ENCODE measurements at places on chromosomes 7 and 10. TPM values are rescaled to one million over a fixed set of nuclear protein-coding genes. Genes with fewer than 3 reads are reported as not detected.

The NUPR2 gene
- not detected for total RNA-seq

The HSPA12A gene
- total RNA-seq, result 5.4 TPM

The VPS41 gene
- 79.0 TPM for total RNA-seq

- DNase-seq, result no peak
Measured at GRCh38 chr10:71683301-71683700, 36.3 kb downstream of the C10orf105 start.

DNA sequence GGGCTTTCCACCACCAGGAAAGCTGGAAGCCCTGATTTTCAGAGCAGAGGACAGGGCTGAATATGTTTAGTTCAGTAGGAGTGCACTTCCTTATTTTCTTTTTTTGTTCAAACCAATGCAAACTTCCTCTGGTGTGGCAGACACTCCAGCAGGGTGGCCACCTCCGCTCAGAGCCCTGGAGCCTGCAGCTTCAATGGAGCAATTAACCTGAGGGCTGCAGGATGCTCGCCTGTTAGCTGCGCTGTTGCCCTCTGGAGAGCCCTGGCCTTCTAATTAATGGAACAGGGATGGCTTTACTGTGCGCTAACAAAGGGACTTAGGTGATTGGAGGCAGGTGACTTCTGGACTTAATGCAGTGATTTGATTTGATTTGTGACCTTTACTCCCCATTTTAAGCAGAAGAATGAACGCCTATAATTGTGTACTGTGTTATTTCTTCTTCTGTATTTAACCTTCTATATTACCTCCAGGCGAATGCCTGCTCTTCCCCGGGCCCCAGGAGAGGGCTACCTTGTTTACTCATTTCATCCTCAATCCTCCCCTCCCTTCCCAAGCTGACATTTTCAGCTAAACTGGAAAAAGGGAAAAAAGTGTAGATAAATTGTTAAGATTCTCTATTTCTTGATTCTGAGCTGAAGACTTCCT lies 123.0 kb upstream of the CTBP2 start:
- DNase-seq, result no peak

DNA sequence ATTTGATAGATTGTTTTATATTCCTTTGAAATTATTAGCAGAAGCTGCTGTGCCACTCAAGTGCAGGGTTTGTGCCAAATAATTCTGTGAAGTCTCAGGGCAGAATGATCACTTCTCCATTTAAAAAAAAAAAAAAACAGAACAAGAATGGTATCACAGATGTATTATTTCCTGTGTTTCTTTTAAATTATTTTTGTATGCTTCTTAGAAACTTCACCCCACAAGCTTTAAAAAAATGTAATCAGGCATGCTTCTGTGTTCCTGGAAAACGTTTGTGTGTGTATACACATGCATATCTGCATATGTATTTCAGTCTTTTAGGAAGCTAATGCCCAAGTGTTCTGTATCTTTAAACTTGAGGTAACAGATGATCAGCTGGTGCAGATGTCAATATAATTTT lies 6.3 kb upstream of the CD36 start:
- no peak for DNase-seq

DNA sequence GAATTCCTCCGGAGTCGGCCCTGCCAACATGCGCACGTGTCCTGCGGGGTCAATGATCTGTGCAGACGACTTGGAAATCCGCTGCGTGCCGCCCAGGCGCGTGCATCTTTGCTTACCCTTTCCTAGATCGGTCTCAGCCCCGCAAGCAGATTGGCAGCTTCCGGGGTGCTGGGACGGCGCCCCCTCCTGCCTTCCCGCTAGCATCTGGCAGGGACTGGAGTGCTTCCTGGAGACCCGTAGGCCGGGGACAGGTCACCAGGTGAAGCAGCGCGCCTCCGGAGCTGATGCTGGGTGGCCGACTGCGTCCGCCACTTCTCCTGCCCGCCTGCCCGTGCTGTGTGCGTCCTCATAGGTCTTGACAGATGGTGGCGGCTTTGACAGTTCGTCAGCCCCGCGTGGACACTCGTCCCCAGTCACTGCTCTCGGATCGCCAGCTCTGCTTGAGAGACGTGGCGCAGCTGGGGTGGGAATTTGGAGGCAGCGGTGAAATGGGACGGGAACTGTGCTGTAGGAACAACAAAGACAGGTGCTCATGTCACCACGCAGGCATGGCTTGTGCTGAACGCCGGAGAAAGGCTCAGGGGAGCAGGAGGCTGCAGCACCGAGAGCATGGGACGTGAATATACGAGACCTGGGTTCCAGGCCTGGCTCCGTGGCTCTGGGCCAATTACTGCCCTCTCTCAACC lies 21.9 kb upstream of the KCNK18 start:
- DNase-seq, result peak; percentile 46

DNA sequence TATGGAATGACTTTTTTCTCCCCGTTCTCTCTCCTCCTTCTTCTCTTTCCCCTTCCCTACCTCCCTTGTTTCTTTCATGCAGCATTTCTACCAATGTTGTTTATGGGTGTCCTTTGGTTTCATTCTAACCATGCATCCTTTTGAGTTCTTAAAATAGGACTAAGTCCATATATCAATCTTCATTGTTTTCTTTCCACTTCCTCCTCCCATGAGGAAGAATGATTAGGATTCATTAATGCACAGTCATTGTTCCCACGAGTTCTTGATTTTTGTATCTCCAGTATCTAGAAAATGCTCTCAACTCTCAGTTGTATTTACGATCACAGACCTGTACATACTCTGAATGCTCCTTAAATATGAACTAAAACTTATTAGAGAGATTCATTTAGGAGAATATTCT lies 153.3 kb downstream of the LRRC4 start:
- no peak for DNase-seq

The NKX1-2 gene
- not detected for total RNA-seq

The NACAD gene
- 1.2 TPM for total RNA-seq

DNA sequence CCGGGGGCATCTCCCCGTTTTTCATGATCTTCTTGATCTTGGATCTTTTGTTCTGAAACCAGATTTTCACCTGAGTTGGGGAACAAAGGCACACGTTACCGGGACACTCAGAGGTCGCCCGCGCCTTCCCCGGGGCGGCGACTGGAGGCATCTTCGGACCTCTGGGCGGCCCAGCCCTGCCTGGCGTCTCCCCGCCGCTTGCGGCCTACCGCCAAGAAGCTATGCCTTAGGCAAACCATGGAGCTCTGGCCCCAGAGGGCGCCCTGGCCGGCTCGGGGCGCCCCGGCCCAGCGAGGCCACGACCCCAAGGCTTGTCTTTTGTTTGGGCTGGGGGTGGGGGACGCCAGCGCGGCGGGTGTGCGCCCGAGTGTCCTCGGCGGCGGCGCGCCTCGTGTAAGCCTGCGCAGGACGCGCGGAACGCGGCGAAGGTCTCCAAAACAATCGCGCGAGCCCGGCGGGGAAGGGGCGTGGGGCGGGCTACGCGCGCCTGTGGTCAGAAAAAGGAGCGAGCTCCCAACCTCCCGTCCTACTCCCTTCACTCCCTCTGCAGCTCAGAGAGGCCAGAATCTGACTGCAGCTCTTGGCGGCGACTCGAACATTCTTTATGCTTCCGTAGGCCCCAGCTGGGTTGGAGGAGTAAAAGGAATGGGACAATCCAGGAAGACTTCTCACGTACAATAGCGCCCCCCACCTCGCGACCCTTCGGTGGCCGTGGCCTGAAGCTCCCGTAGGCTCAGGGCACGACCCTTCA lies 3.5 kb downstream of the DLX5 start:
- DNase-seq, result no peak

GRCh38 chr7:102412548-102412947 lies 16.4 kb downstream of the PRKRIP1 start:
- DNase-seq, result peak; percentile 80

DNA sequence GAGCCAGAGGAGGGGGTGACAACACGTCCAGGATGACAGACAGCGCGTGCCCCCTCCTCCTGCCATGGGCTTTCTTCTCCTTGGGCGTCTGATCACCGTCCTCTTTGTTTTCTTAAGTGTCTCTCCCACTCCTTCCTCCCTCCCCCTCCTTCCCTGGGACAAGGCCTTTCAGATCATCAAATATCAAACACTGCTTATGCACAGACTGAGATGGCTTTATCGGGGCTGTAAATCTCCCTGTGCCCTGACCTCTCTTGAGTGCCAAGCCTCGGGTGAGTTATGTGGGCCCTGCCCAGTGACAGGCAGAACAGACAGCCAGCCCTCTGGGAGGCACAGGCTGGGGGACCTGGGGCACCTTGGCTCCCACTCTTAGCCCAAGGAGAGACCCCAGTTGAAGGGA lies 116.4 kb downstream of the C10orf105 start:
- no peak for DNase-seq

- no peak for DNase-seq
Measured at GRCh38 chr7:74178632-74179031, 4.5 kb downstream of the EIF4H start.

- no peak for DNase-seq
Measured at GRCh38 chr7:151071032-151071866, 9.4 kb downstream of the FASTK start.

GRCh38 chr10:51770709-51771108 lies 71.3 kb upstream of the CSTF2T start:
- DNase-seq, result no peak

GRCh38 chr10:1677307-1677939 lies 59.9 kb downstream of the ADARB2 start:
- no peak for DNase-seq

The HSPA14 gene
- total RNA-seq, result 23.7 TPM

DNA sequence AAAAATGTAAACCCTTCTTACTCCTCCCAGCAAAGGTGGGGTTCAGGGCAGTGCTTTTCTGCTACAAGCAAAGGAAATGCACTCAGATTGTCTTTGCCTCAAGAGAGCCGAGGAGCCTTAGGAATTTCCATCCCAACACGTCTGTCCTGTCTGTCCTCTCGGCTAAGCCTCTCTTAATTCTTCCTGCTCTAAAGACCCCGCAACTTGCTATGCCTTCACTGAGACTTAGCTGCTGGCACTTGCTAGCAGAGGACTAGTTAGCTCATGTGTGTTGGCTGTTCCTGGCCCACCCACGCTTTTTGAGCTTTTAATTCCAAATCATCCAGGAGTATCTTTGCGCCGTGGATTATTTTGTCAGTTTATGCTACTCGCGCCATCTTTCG lies 481 bp upstream of the NPM3 start:
- DNase-seq, result no peak

The PTER gene
- 3.1 TPM for total RNA-seq

DNA sequence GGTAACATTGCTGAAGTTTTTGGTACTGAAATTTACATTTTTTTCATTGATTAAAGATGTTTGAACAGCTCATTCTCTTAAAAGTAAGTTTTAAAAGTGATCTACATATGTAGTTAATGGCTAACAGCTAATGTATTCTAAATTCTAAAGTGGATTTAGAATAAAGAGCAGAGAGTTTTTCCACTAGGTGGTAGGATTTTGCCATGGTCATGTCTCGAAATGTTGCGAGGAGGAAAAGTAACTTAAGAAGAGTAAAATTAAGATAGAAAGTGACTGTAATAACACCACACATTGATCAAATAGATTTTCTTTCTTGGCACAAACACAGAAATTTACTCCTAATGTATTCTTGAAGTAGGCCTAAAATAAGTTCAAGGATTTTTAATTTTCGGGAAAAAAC lies 19.8 kb downstream of the LSMEM1 start:
- no peak for DNase-seq

DNA sequence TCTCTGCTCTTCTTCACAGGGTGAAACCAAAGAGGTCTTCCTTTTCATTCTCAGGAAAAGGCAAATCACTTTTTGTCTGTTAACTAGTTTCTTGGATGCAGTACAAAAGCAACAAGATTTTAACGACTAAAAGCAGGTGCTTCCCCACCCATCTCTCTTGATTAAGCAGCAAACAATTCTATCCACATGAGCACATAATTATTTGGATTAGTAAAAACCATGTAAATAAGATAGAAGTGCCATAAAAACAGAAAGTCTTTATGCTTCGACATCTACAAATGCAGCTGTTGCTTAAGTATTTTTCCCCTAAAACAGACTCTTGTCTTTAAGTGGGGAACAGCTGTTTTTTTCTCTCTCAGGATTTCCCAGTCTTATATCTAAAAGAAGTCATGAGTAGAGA lies 37.4 kb downstream of the USP54 start:
- peak; percentile 44 for DNase-seq

All from myocyte (in vitro differentiated cells).